ENCODE measurements at places on chromosomes 7 and 10.

DNA sequence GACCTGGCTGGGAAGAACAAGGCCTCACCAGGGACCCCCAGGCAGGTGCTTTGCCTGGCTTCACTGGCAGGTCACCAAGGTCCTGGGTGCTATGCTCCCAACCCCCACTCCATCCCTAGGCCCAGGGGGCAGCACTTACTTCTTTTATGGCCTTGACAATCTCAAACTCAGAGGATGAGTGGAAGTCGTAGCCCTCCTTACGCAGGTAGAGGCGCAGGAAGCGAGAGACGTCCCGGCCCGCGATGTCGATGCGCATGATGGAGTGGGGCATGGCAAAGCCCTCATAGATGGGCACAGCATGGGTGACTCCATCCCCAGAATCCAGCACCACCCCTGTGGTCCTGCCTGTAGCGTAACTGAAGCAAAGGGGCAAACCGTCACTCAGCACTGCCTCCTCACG is 18.5 kb downstream of the ACTR1A start:
- DNase-seq = no peak

GRCh38 chr7:64685091-64685490 is 19.2 kb downstream of the ZNF107 start:
- no peak for DNase-seq

DNA sequence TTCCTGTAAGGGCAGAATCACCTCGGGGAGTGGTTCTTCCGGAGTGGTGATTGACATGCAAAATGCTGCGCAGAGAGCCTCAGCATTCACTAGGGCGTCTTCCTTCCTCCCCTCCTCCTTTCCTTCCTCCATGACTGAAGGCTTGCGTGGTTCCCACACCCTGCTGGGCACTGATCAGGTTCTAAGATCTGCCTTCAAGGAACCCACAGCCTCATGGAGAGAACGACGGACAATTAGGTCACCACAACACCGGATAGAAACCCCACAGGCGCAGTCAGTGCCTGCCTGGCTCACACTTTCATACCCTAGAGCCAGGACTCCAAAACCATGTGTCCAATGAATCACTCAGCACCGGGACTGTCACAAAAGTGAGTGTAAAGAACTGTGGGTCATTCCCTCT is 131.3 kb downstream of the DPP6 start:
- no peak for DNase-seq

DNA sequence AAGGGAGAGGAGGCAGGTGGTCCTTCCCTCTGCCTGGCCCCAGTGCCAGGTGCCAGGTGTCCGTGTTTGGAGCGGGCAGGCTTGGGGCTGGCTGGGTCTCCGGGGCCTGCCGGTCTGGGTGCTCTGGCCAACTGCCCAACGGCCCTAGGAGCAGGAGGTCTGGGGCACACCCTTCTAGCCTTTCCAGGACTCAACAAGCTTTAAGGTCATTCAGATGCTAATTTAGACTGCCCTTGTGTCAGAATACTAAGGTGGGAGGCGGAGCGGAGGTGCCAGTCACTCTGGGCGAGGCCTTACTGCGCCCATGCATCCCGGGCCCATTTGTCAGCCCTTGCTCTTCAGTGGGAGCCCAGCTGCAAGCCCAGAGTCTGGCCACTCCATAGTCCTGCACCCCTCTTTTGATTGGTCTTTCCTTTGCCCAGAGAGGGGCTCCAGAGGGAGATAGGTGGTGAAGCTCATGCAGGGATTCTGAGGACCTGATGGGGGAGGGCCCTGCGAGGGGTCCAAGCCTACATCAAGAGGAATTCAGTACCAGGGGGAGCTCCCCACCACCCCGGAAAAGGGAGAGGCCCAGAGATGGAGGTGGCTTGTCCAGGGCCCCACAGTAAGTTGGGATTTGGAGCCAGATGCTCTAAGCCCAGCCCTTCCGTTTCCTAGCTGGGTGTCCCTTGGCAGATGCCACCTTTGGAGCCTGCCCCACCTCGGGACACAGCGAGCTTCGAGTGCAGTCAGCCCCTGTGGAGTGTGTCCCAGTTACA is 1.3 kb downstream of the PGAM2 start:
- no peak for DNase-seq

DNA sequence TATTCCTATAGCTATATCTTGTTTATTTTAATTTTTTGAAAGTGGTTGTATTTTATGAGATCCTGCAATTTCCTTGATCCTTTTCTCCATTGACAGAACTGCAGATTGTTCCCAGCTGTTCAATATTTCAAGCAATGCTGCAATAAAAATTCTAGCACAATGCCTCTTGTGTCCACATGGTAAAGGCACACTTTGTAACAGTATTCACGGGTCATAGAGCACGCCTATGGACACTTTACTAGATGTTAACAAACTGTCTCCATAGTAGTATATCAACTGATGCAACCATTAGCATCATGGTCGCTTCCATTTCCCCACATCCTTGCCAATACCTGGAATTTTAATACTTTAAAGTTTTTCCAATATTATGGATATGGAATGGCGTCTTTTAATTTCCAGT is 123.9 kb upstream of the FZD8 start:
- DNase-seq = no peak

- DNase-seq = no peak
Measured at GRCh38 chr10:796233-796632, 106.8 kb upstream of the DIP2C start.

GRCh38 chr7:39621261-39621660 is 2.1 kb upstream of the RALA start:
- no peak for DNase-seq

GRCh38 chr10:23371073-23371472 is 26.5 kb upstream of the C10orf67 start:
- no peak for DNase-seq

DNA sequence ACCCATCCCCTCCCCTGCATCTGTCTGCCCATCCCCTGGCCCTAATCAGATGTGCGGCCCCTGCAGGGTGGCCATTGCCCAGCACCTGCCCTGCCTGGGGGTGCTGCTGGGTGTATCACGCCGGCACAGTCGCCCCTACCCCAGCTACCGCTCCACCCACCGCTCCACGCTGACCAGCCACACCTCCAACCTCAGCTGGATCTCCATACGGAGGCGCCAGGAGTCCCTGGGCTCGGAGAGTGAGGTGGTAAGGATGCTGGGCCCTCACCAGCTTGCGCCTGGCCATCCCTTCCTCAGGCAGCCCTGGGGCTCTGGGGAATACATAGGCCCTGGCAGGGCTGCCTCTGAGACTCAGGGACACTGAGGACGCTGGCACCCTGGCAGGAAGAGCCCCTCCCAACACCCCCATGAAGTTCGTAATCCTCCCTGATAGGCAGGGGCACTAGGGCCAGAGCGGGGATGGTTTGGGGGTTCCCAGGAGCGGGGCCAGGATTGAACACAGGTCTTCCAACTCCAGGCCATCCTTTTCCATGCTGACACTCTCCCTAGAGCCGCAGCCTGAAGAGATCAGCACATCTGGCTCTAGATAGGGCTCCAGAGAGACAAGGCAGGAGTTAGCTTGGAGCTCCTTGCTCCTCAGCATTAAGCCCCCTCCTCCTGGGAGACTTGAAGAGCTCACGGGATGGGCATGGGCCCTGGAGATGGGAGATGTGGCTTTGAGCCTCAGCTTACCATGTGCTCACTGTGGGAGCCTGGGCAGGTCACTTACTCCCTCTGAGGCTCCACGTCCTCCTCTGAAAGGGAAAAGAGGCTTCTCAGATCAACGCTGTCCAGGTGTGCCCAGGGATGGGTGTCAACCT is 5.9 kb upstream of the LDB3 start:
- no peak for DNase-seq

- no peak for DNase-seq
Measured at GRCh38 chr10:78407009-78407711, 373.5 kb downstream of the RPS24 start.

GRCh38 chr10:12448340-12448728 is 99.0 kb downstream of the CAMK1D start:
- no peak for DNase-seq

- DNase-seq = no peak
Measured at GRCh38 chr7:32941181-32941580, 16.1 kb upstream of the FKBP9 start.

GRCh38 chr10:98163941-98164340 is 29.5 kb downstream of the R3HCC1L start:
- no peak for DNase-seq

- DNase-seq = peak; percentile 77
Measured at GRCh38 chr7:151415375-151416105, 5.7 kb upstream of the WDR86 start.

DNA sequence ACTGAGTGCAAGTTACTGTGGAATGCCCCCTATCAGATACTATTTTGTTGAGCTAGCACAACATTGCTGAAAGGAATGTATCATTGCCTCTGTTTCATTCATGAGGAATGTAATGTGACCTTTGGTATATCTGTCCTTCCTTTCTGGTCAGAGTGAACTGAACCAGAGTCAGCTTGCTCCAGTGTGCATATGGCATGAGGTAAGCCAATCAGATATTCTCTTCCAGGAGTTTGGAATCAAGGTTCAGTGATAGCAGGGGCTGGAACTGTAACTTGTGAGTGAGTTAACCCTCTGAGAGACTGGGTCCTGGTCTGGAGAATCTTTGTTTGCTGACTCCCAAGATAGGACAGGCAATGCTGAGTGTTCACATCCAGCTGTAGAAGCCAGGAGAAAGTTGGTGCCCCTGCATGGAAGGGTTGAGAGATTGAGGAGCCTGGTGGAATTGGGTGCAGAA is 45.3 kb upstream of the OSBPL3 start:
- DNase-seq = no peak

GRCh38 chr7:135169964-135170273 is 588 bp downstream of the CYREN start:
- DNase-seq = no peak

All from OCI-M1 (cell line).